ENCODE measurements at places on chromosomes 13 and 19. TPM values are rescaled to one million over a fixed set of nuclear protein-coding genes. Genes with fewer than 3 reads are reported as not detected.

DNA sequence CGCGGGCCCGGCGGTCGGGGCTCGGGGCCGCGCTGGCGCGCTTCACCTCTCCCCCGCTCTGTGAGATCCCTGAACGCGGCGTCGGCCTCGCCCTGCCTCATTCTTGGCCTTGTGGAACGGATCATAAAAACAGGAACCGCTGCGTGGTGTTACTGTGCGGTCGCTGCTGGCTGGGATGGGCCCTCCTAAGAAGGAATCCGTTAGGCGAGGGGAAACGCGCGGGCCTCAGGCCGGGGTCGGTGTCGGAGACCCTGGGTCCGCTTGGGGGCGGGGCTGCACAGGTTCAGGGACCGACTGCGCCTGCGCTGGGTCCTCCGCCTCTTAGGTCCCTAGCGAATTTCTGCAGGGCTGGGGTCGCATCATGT lies 381 bp downstream of the CKAP2 start:
- peak; percentile 52 for DNase-seq

Gene PSG1
- 0.24 TPM for total RNA-seq

Gene FFAR1
- total RNA-seq = not detected

Gene BBC3
- total RNA-seq = 2.2 TPM

Gene FGF14
- total RNA-seq = 0.12 TPM

GRCh38 chr13:62512194-62513141 lies 1096.8 kb upstream of the PCDH20 start:
- peak; percentile 2 for DNase-seq

Gene SELENOV
- total RNA-seq = not detected

Gene ANGPTL4
- total RNA-seq = 9.0 TPM

DNA sequence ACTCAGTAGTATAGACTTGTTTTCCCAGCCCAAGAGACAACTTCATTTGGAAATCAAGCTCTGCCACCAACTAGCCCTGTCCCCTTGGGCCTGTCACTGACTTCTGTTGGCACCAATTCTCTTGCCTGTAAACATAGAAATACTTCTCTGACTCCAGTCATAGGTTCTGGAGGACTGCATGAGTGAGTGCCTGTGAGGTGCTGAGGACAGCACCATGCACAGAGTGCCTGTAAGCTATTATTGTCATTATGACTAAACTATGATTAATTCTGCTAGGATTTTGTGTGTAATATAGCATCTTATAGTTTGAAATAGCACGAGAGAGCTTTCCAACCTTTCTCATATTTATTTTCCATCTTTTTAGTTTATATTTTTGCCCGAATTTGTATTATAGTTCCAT lies 247.9 kb downstream of the MYO16 start:
- no peak for DNase-seq

- no peak for DNase-seq
Observed at GRCh38 chr13:66375756-66376155, 854.4 kb downstream of the PCDH9 start.

DNA sequence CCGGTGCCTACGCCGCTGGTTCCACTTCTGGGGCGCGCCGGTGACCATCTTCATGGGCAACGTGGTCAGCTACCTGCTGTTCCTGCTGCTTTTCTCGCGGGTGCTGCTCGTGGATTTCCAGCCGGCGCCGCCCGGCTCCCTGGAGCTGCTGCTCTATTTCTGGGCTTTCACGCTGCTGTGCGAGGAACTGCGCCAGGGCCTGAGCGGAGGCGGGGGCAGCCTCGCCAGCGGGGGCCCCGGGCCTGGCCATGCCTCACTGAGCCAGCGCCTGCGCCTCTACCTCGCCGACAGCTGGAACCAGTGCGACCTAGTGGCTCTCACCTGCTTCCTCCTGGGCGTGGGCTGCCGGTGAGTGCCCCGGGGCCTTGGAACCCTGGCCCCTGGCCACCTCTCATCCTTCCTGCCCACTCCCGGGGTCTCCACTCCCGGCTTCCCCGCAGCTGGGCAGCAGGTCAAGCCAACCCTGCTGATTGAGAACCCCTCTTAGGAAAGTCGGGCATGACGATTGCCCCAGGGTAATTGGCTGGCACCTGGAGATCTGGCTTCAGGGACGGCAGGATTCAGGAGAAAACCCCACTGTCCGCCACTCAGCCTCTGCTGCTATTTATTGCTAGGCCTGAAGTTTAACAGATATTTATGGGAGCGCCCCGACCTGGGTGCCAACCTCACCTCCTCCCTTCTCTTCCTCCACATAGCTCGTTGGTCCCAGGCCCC lies 39.1 kb downstream of the TRPM4 start:
- DNase-seq = no peak
